ENCODE measurements at places on chromosomes 11 and 22.
A peak's percentile ranks its signal among the peaks of the same experiment; 100 is the strongest.

DNA sequence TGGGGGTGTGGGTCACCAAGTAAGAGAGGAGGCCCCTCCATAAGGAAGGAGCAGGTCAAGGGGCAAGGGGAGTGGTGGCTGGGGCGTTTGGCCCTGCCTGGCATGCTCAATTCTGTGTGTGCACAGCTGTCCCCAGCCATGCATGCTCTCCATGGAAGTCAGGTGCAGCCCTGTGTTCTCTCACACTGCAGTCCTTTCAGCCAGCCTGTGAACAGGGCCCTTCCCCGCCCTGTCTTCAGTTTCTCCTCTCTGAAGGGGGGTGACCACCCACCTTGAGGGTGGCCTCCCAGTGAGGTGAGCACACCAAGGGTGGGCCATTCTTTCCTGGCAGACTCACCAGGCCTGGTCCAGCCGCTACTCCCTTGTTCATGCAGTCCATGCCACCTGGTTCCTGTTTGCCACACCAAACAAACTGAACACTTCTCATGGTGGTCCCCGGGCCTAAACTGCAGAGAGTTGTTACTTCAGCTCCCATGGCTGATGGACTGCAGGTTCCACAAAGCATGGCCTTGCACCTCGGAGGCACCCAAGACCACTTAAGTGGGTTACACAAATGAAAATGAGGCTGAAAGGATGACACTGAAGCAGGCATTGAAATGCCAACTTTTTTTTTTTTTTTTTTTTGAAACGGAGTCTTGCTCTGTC lies 1.7 kb upstream of the CHCHD10 start:
- no peak for DNase-seq

GRCh38 chr11:70660059-70660888 lies 261.9 kb downstream of the CTTN start:
- no peak for DNase-seq

DNA sequence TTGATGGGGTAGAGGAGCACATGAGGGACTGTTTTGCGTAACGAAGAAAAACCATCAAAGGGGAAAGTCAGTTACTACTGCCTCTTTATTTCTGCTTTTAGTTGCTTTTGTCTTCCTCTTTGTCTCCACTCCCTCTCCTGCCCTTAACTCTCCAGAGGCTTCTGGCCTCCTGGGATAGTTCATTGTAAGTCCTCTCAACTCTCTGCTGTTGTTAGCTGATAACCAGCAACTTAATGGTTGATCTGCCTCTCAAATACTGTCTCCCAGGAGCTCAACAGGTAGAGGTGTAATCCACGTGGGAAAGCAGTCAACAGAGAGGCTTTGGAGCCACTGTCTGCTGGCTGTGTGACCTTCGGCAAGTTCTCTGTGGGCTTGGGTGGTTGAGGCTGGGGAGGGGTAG lies 47.3 kb downstream of the CCDC81 start:
- no peak for DNase-seq

GRCh38 chr22:23144932-23145877 lies at the start of gene RAB36:
Gene RAB36, plus strand, starts transcription at chr22:23145477. Its CDS starts 1,140 bp downstream, at chr22:23146617.
- DNase-seq = peak; percentile 99

- DNase-seq = no peak
Measured at GRCh38 chr11:71251151-71251721, 1.1 kb downstream of the SHANK2 start.

DNA sequence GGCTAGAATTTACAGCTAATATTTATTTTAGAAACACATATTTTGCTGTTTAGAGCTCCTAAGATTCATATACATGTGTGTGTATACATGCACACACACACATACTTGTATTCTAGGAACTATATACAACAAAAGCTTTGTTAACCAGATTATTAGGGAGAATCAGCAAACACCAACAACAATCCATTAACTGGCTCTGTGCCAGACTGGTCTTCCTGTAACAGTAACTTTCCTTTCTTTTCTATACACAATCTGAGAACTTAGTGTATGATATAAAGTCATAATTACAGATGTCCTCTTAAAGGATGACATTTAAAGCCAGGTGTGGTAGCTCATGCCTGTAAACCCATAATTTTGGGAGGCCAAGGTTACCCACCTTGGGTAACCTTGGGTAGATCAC lies 49.5 kb upstream of the CLNS1A start:
- DNase-seq = no peak

DNA sequence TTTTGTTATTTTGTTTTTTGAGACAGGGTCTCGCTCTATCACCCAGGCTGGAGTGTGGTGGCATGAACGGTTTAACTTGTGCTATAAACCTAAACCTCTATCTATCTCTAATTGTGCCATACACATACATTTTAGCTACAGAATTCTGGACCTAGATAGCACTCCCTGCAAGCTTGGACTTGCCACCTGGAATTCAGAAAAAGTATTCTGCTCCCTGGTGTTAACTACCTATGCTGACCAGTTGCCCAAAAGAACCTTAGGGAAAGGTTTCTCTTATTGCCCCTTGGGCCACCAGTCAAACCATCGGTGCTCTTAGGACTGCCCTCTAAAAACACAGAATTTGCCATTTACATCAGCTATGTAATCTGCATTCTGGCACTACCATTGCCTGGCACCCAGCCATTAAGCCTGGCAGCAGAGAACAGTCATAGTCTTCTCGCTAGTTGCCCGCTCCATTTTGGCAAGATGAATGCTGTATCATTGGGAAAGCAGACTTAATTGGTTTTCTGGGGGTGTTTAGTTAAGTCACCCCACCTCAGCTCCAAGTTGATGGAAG lies 55.3 kb downstream of the ETS1 start:
- no peak for DNase-seq

- DNase-seq = no peak
Measured at GRCh38 chr11:102117472-102118113, 7.3 kb downstream of the YAP1 start.

- no peak for DNase-seq
Measured at GRCh38 chr22:32331236-32331917, 26.3 kb upstream of the RFPL3 start.

DNA sequence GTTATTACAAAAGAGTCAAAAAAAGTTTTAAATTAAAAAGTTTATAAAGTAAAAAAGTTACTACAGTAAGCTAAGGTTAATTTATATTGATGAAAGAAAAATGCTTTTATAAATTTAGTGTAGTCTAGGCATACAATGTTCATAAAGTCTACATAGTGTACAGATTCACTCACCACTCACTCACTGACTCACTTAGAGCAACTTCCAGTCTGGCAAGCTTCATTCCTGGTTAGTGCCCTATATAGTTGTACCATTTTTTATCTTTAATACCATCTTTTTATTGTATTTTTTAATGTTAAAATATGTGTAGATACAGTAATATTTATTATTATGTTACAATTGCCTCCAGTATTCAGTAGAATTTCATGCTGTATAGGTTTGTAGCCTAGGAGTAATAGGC lies 2.6 kb upstream of the MMP10 start:
- DNase-seq = no peak

DNA sequence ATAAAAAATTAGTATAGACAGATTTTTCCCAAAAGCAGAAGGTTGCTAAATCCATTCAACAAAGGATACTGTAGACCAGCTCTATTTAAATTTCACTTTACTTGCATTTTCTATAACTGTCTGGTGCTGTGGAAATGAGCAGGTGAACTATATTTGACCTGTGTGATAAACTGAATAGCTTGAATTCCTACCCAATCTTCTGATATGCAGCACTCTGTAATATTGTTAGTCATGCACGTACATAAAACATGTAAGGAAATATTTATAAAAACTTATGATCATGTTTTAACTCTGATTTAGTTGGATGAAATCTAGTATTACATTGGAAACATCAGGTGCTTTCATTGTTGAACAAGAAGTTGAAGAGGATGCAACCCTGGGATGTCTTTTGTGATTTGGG lies 213.6 kb downstream of the DBX1 start:
- DNase-seq = no peak

DNA sequence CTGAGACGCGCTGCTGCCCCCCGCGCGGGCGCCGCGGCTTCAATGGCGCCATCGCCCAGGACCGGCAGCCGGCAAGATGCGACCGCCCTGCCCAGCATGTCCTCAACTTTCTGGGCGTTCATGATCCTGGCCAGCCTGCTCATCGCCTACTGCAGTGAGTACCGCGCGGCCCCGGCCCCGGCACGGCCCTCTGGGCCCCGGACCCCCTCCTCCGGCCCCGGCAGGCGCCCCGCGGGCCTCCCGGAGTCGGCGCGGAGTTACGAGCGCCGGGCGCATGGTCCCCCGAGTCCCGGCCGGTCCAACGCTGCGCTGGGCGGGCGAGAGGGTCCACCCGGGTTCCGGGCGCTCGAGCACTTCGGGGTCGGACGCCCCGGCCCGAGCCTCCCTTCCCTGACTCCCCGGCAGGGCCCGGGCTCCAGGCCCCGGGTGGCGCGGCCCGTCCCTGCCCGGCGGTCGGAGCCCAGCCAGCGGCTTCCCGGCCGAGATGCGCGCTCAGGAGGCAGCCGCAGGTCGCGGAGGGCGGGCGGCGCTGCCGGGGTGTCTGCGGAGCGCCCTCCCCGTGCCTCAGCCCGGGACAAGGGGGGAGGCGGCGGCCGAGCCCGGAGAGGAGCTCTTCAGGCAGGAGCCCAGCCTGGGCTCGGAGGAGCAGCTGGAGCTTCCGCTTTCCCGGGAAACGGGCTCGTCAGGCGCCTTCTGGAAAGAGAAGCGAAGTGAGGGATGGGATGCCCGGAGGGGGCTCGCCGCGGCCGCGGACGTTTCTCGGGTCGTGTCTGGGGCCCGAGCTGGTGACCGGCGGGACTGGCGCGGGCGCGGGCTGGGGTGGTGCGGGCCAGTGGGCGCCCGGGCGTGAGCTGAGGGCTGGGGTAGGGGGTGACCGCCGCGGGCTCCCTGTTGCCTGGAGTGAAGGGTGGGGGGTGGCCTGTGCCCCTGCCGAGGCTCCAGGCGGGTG lies 1337.8 kb downstream of the BRD1 start:
- no peak for DNase-seq

DNA sequence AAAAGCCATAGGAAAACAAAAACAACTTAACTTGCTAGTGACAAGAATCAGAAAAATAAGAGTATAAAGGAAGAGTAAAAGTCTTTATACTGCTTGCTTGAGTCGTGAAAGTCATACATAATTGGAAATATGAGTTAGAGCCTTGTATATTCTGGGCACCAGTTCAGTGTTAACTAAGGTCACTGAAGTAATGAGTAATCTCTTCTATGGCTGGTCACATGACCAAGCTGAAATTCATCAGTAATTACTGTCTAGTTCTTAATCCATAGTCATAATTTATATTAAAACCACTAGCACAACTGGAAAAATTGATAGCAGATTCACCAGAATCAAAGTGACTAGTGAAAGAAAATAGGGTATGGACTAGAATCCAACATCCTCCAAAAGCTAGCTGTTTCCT lies 84.4 kb upstream of the SLC5A12 start:
- no peak for DNase-seq

- peak; percentile 79 for DNase-seq
Measured at GRCh38 chr11:27234043-27234668, 128.9 kb downstream of the CCDC34 start.

DNA sequence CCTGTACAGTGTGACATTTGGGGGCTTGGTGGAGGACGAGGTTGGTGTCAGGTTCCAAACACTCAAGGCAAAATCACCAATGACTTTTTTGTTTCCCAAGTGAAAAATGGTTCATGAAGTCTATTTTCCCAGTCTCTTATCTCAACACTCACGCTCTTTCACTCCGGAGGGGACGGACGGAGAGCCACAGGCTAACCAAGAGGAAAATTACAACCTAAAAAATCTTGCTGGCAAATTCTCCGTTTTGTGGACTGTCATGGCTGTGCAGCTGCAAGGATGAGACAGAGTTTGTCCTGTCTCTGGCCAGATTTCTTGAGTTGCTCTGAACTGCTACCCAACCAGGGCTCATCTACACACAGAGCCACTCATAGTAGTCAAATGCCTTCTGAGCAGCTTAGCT lies 101.2 kb downstream of the ABTB2 start:
- DNase-seq = no peak

DNA sequence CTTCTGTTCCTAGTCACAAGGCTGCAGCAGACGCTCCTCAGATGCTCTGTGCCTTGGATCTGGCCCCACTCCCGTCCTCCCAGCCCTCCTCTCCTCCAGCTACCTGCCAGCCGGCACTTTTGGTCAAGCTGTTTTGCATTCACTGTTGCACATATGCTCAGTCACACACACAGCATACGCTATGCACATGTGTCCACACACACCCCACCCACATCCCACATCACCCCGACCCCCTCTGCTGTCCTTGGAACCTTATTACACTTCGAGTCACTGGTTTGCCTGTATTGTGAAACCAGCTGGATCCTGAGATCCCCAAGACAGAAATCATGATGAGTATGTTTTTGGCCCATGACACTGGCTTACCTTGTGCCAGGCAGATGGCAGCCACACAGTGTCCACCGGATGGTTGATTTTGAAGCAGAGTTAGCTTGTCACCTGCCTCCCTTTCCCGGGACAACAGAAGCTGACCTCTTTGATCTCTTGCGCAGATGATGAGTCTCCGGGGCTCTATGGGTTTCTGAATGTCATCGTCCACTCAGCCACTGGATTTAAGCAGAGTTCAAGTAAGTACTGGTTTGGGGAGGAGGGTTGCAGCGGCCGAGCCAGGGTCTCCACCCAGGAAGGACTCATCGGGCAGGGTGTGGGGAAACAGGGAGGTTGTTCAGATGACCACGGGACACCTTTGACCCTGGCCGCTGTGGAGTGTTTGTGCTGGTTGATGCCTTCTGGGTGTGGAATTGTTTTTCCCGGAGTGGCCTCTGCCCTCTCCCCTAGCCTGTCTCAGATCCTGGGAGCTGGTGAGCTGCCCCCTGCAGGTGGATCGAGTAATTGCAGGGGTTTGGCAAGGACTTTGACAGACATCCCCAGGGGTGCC lies 109.8 kb downstream of the BCR start:
- no peak for DNase-seq

DNA sequence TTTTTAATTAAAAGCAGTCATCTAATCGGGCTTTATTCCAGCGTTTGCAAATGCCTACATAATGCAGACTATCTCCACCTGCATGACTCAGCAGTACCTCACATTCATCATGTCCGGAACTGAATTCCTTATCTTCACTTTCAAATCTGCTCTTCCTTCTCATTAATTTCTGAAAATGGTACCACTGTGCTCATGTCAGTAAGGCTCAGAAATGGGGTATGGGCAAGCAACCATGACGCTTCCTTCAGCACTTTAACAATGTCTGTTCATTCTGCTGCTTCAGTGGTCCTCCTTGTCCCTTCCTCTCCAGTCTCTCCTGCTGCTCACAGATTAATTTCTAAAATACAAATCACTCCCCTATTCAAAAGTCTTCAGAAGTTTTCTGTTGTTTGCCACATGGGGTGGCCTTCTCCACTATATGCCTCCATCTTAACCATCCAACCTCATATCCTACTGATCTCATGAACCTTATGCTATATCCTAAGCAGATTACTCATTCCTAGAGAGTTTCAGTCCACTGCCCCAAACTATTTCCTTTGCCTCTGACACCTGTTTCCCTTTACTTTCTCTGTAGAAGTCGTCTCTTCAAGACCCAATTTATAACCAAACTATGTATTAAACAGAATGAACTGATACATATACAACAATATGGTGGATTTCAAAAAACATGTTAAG lies 7.0 kb downstream of the GTF2H1 start:
- DNase-seq = no peak

- DNase-seq = no peak
Measured at GRCh38 chr11:78323363-78323762, 94.3 kb downstream of the GAB2 start.

GRCh38 chr11:125069796-125070195 lies 6.7 kb downstream of the SLC37A2 start:
- DNase-seq = no peak

GRCh38 chr22:45678961-45679912 lies 7.6 kb downstream of the ATXN10 start:
- DNase-seq = no peak

All from retinal pigment epithelial cell (primary cell).